ENCODE measurements at places on chromosomes 4 and X.

DNA sequence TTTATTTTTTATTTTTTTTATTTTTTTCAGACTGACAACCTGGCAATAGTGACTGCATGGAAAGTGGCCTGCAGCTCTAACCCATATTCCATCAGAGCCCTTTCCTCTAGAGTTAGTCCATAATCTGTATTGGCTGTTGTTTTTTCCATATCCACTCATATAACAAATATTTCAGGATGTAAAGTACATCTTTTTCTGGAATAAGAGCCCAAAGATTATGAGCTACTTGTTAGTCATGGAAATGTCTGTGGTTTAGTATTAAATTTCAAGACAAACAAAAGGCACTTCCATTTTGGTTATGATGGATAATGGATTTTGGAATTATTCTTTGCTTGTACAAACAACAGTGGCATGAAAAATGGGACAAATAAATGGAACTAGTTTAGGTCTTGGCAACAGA is 296.0 kb upstream of the HS3ST1 start:
- DNase-seq = no peak

DNA sequence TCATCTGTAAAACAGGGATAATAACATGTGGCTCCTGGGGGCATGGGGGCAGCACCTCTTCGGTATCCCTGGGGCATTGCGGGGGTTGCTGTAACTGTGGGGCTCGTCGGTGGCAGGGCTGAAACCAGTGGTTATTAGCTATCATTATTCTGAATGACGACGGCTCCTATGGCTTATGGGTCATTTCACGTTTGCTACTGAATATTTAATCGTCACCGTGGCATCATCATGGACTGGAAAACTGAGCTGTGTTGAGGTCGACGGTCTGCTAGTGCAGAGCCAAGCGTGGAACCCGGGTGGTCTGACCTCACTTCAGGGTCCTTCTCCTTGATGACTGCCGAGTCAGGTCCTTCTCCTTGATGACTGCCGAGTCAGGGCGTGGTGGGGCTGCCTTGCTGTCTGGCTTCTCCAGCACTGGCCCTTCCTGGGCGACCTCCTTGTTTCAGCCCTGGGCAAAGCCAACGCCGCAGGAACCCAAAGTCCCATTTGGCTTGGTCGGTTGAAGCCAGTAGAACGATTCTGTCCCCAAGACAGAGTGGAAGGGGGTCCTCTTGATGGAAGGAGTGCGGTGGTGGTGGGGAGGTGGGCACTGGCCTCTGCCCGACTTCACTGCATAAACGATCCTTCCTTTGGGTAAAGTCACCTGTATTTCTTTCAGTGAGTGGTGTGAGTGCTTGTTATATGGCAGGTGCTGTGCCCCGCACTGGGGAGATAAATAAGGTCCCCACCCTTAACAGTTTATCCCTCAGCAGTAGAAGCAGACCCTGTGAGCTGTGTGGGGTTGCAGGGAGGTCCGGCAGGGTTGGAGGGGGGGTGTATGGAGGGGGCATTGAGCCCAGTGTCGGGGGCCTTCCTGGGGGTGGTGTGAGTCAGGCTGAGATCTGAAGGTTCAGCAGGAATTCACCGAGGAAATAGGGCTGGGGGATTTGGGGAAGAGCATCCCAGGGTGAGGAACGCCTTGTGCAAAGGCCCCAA is 40.8 kb downstream of the PSAPL1 start:
- DNase-seq = no peak

- no peak for DNase-seq
These were observed 203.1 kb downstream of the SLC7A11 start for GRCh38 chr4:138039010-138039409.

- DNase-seq = no peak
These were observed 470.1 kb upstream of the HS3ST1 start for GRCh38 chr4:11898796-11899195.

DNA sequence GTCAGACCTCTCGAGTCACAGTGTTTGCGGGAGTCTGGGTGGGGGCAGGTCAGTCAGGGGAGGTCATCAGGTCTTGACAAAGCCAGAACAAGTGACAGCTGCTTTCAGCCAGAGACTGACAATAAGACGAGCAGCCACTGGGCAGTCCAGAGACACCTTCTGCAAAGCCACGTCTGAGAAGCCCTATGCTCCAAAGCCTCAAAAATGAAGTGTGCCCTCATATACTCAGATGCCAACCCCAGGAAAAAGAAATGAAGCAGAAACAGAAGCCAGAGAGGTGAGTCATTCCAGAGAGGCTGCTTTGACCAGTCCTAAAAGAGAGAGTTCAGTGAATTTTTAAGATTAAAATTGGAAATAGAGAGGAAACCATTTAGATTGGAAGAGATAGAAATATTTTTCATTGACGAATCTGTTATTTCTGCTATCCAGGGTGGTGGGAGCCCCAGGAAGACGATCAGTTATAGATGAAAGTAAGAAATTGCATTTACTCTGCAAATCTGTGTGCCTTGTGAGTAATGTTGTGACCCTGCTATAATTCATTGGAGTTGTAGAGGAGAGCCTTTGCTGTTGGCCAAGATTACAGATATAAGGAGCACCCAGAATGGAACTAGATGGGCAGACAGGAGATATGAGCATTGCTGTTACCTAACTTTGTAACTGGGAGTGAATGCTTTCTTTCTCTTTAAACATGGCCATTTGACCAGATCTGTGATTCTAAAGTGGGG is 77.9 kb downstream of the LRRC66 start:
- DNase-seq = no peak

GRCh38 chr4:655464-656151 is 18.5 kb downstream of the ATP5ME start:
- no peak for DNase-seq

Measured in COLO829 (cell line).